Posterior vena cava (tissue), 2 donors: ENCODE measurements at places on chromosomes 16 and 17. TPM values are rescaled to one million over a fixed set of nuclear protein-coding genes. Genes with fewer than 3 reads are reported as not detected.

DNA sequence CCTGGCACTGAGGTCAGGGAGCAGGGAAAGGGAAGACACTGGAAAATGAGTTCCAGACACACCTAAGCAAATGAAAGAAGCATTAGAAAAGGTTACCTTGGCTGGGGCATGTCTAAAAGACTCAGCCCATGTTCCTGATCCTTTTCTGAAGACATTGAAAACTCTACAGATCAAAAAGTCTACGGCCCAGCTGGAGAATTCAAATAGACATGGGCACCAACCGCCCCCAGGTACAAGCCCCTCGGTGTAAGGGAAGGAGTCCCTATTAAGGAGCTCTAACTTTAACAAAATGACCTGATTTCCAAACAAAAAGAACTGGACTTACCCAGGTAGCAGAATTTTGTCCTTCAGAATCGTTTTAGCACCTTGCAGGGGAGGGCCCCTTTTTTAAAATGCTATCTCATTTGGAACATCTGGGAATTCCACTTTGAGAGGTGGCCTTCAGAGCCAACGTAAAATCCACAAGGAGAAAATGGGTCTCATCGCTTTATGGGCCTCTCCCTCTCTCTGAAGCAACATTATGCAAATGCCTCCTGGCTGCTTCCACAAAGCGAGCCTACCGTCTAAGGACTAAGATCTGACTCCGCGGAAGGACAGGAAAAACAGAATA is 43.6 kb upstream of the RBFOX3 start:
- DNase-seq = no peak

DNA sequence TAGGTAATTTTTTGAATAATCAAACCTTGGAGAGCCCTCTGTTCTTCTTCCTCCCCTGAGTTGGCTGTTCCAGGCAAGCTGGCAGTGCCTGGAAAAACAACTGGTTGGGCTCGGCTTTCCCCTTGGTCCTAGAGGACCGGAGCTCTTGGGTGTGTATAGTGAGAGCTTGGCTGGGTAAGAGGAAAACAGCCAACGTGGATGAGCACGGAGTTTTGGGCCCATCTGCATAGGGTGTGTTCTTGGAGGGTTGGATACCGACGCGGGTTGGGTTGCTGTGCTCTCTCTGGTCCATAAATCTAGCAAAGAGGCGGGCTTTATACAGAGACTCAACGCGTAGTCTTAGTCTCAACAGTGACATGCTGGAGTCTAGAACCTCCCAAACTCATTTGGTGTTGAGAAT is 23.2 kb downstream of the ITGB3 start:
- DNase-seq = peak; percentile 92

GRCh38 chr16:48082516-48082915 is 73.3 kb downstream of the ABCC12 start:
- DNase-seq = no peak

HSPB9 gene
- not detected for total RNA-seq

MMP28 gene
- total RNA-seq = 18.2 TPM

WWP2 gene
- 42.5 TPM for total RNA-seq

MT1G gene
- total RNA-seq = 26.7 TPM
